ENCODE measurements at places on chromosomes 1 and 21.
A peak's percentile ranks its signal among the peaks of the same experiment; 100 is the strongest.

GRCh38 chr1:27350663-27351540, 9.1 kb downstream of the SYTL1 start:
- DNase-seq, result peak; percentile 57

DNA sequence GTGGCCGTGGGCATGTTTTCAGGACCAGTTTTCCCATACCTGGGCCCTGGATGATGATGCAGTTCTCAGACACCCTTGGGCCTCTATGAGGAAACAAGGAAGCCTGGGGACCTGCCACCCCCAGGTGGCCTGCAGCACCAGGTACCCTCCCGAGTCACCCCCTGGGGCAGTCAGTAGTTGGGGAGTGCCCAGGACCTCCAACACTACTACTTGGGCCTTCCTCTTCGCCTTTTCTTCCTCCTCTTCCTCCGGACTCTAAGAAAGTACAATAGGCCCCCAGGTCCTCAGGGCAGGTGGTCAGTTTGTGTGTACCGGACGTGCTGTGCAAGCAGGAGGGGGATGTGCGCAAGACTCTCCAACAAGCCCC, 11.9 kb upstream of the SRARP start:
- DNase-seq, result no peak

DNA sequence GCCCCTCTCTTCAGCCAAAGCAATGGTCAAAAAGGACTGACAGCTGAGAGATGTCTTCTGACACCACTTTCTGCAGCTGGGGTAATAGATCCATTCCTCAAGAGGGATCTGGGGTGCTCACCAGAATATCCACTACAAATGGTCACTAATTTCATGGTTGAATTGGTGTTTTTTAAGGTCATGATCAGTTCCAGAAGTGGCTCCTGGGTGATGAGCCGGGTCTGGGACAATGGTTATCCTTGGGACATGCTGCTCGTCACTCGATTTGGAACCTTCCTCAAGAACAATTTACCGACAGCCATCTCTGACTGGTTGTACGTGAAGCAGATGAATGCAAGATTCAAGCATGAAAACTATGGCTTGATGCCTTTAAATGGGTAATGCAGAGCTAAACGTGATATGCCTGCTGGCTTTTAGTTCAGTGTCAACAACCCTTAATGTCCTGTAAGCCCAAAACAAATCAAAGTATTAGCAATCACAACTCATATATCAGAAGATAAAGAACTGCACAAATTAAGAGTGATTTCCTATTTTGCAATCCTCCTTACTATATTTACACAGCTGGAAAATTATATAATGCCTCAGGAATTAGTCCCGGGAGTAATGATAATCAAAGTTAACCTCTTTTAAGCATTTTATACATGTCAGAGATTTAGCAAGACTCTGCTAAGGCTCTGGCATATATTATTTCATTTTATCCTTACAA, 20.1 kb downstream of the FMO3 start:
- no peak for DNase-seq

- no peak for DNase-seq
Measured at GRCh38 chr1:208040821-208041297, 129.9 kb upstream of the CD34 start.

- DNase-seq, result no peak
Measured at GRCh38 chr1:2894381-2895041, 93.0 kb upstream of the TTC34 start.

GRCh38 chr21:35079181-35079580, 30.1 kb upstream of the RUNX1 start:
- peak; percentile 49 for DNase-seq

Measured in mesenchymal stem cell (in vitro differentiated cells and primary cell).